ENCODE measurements at places on chromosomes 5 and 9. TPM values are rescaled to one million over a fixed set of nuclear protein-coding genes. Genes with fewer than 3 reads are reported as not detected.

The NUDT2 gene
- total RNA-seq = 17.9 TPM

The LHX6 gene
- total RNA-seq = not detected

The ABITRAM gene
- total RNA-seq = 8.1 TPM

The HCN1 gene
- total RNA-seq = not detected

The GZMA gene
- total RNA-seq = not detected

The DMGDH gene
- total RNA-seq = 3.2 TPM

GRCh38 chr5:164581889-164582288 lies 1076.5 kb downstream of the MAT2B start:
- H3K36me3 ChIP-seq = no peaks in the 10 kb centered on the region
- peaks cover 5% of the 10 kb centered on the region for H3K27me3 ChIP-seq
- H3K4me3 ChIP-seq = no peak overlapping the region
- H3K4me1 ChIP-seq = no peaks in the 10 kb centered on the region
- no peak overlapping the region for H3K27ac ChIP-seq
- DNase-seq = no peak

- H3K27me3 ChIP-seq = peaks cover 3% of the 10 kb centered on the region
- no peak for DNase-seq
- peaks cover 20% of the 10 kb centered on the region for H3K4me1 ChIP-seq
- no peak overlapping the region for H3K4me3 ChIP-seq
Measured at GRCh38 chr5:142386137-142387023, 61.6 kb upstream of the SPRY4 start.

GRCh38 chr9:134568811-134569210 lies 72.8 kb upstream of the COL5A1 start:
- H3K27ac ChIP-seq = no peak overlapping the region
- H3K4me3 ChIP-seq = no peak overlapping the region
- H3K27me3 ChIP-seq = no peaks in the 10 kb centered on the region
- DNase-seq = no peak

DNA sequence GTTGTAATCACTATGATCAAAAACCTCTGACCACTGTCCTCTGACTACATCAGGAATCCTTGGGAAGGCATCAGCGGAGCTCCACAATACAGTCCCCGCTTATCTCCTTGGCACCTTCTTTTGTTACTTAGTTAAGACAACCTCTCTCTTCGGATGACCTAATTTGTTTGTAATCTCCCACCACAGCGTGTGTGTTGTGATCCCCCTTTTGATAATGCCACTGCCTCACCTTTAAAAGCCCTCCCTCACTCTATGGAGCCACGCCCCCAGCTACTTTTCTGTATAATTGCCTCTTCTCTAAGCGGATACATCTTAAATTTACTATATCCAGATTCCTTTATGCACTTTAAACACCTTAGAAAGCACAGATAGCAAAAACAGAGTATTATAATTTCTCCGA lies 35.9 kb downstream of the OR2Y1 start:
- no peak for DNase-seq
- H3K27ac ChIP-seq = no peak overlapping the region
- H3K4me3 ChIP-seq = no peak overlapping the region
- no peaks in the 10 kb centered on the region for H3K4me1 ChIP-seq
- H3K36me3 ChIP-seq = no peaks in the 10 kb centered on the region

DNA sequence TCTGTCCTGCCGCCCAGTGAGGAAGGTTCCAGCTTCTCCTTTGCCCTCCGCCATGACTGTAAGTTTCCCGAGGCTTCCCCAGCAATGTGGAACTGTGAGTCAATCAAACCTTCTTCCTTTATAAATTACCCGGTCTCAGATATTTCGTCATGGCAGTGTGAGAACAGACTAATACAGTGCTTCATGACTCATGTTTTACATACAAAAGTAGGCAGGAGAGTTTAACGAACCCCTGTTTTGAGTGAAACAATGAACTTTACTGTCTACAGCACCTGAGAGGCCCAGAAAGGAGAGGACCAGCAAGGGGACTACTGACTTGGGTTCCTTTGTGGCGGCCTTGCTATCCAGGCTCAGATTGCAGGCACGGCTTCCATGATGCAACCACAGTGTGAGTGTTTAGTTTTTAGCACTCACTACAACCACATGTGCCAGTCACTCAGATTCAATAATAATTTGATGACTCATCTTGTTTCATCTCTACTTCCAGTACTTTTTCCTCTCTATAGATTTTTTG lies 139.1 kb upstream of the CLINT1 start:
- no peak overlapping the region for H3K4me3 ChIP-seq
- H3K4me1 ChIP-seq = peaks cover 14% of the 10 kb centered on the region
- DNase-seq = no peak
- H3K36me3 ChIP-seq = no peaks in the 10 kb centered on the region

- H3K36me3 ChIP-seq = no peaks in the 10 kb centered on the region
Measured at GRCh38 chr5:17094830-17095229, 122.6 kb upstream of the BASP1 start.

GRCh38 chr9:105662184-105663104 lies at the start of gene TAL2:
TAL2 (plus strand) TSS chr9:105662457; CDS start chr9:105662497, 40 bp downstream.
- H3K36me3 ChIP-seq = no peaks in the 10 kb centered on the region
- peaks cover 8% of the 10 kb centered on the region for H3K27me3 ChIP-seq
- H3K4me3 ChIP-seq = no peak within 1 kb of the TSS
- DNase-seq = no peak

DNA sequence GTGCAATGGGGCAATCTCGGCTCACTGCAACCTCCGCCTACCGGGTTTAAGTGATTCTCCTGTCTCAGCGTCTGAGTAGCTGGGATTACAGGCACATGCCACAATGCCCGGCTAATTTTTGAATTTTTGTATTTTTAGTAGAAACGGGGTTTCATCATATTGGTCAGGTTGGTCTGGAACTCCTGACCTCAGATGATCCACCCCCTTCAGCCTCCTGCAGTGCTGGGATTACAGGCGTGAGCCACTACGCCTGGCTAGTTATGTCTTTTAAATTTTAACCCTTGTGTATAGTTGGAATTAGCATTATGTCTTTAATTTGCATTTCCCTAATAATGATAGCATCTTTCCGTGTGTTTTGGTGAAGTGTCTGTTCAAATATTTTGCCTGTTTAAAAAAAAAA lies 11.5 kb downstream of the GPBP1 start:
- peak overlapping the region; percentile 70 for H3K27ac ChIP-seq
- no peaks in the 10 kb centered on the region for H3K27me3 ChIP-seq
- no peak for DNase-seq
- H3K4me1 ChIP-seq = peaks cover 65% of the 10 kb centered on the region
- peaks cover 4% of the 10 kb centered on the region for H3K36me3 ChIP-seq

Data from chondrocyte (in vitro differentiated cells).